ENCODE measurements at places on chromosomes 11 and 22. TPM values are rescaled to one million over a fixed set of nuclear protein-coding genes. Genes with fewer than 3 reads are reported as not detected.
A peak's percentile ranks its signal among the peaks of the same experiment; 100 is the strongest.

Gene UPB1
- 0.06 TPM for total RNA-seq

GRCh38 chr22:29093501-29094300 is 20.9 kb downstream of the KREMEN1 start:
- peak; percentile 37 for DNase-seq

GRCh38 chr11:10925149-10925926 is 67.5 kb upstream of the ZBED5 start:
- DNase-seq, result no peak

DNA sequence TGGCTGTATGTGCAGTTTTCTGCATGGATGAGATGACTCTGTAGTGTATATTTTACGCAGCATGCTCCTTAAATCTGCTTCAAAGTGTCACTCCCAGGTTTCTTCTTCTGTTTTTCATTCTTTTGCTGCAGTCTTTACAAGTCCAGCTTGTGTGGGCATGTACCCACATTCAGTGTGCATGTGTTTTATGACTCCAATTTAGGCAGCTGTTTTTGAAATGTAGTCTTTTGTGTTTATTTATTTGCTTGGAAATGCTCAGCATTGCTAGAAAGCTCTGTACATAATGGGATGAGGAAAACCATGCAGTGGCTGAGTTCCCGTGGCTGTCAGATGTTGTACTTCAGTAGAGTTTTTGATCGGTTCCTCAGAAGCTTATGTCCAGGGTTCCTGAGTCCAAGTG is 138.5 kb downstream of the ARHGAP42 start:
- no peak for DNase-seq

- DNase-seq, result peak; percentile 54
Measured at GRCh38 chr11:19311308-19312030, 70.7 kb upstream of the E2F8 start.

GRCh38 chr11:73116636-73117035 is 25.5 kb downstream of the FCHSD2 start:
- no peak for DNase-seq
